Activated B cell treated with CpG ODN at 0.5 μM for 24 hours (primary cell): ENCODE measurements at places on chromosomes 16 and 17.

GRCh38 chr16:87319997-87320491 lies 2.9 kb upstream of the C16orf95 start:
- DNase-seq: no peak

DNA sequence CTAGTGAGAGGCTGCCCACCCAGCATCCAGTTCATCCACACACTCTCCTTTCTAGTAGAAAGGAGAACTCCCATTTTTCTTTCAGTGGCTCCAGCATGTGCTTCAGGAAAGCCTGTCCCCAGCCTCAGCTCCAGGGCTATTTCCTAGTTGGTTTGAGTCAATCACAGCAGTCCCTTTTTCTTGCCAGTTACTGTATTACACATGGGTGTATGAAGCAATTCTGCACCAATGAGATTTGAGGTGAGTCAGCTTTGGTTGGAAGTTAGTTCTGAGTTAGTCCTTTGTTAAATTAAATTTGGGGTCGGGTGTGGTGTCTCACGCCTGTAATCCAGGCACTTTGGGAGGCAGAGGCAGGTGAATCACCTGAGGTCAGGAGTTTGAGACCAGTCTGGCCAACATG lies 24.8 kb downstream of the RAD51D start:
- DNase-seq: no peak

DNA sequence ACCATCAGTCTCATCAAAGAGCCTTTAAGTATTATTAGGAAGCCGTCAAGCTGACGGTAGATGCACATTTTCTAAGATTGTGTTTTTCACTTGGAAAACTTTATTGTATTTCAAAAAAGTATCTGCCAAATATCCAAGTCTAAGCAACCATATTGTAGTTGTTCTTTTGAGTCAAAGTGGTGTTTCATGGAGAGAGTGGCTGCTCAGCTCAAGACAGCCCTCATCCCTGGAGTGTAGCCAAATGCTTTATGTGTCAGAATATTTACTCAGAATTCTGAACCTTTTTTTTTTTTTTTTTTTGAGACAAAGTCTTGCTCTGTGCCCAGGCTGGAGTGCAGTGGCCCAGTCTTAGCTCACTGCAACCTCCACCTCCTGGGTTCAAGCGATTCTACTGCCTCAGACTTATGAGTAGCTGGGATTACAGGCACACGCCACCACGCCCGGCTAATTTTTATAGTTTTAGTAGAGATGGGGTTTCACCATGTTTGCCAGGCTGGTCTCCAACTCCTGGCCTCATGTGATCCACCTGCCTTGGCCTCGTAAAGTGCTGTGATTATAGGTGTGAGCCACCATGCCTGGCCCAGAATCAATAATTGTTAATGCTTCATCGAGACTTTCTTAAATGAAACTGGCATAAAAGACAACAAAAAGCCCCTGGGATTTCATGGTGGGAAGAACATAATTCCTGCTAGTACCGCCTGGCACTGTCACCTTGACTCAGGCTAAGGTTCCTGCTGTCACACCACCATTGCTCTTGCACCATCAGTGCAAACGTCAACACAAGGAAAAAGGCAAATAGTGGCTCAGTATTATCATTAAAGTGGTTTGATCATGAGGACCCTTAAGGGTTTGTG lies 45.5 kb downstream of the PRKCA start:
- no peak for DNase-seq

- DNase-seq: no peak
These were observed 73.8 kb upstream of the HNF1B start for GRCh38 chr17:37818689-37819088.

DNA sequence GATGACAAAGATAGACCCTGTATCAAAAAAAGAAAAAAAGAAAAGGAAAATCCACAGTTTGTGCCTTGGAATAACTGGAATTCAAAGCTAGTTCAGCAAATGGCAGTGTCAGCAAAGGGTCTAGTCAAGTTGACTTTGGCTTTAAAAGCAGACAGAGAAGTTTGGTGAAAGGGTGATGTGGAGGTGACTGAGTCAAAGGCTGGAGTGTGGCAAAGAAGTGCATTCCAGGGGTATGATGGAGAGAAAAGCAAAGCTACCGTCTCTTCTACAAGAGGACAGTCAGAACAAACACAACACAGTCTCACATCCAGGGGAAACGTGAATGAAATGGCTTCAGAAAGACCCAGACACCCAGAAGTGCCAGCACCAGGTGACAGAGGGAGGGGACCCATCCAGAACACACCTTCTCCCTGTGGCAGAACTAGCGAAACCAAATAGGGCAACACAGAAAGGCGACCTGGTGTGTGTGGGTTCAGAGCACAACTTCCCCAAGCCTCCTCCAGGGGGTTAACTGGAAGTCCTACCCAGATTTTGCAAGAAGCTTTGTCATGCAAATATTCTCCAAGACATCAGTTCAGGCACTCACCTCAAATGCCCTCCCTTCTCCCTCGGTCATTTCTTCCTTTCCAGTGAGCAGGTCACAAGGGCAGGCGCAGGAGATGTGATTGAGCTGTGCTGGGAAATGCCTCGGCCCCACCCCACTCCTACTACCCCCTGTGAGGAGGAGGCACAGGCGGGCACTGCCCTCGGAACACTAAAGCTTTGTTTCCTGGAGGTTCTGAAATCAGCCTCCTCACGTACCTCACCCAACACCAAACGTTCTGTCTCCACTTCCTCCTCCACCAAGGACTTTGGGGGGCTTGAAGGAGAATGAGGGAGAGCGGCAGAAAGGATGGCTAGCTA lies 481.9 kb downstream of the SOX9 start:
- no peak for DNase-seq

- DNase-seq: no peak
These were observed 331.0 kb upstream of the CCL2 start for GRCh38 chr17:33924104-33924503.

GRCh38 chr17:54835015-54835414 lies 65.6 kb upstream of the TOM1L1 start:
- DNase-seq: no peak

DNA sequence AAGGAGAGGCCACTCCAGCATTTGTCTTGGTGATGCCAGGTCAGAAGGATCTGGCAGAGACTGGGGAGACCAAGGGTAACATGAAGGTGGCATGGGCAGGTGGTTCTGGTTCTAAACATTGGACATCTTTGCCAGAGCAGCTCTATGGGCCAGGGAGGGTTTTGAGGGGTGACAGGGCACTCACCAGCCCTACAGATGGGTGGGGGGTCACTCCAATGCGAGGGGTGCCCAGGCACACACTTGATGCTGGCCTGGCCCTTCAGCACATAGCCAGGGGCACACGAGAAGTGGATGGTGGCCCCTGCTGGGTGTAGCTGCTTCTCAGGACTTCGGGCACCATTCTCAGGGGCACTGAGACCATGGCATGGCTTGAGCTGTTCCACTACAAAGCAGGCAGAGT lies 5.5 kb upstream of the PHF12 start:
- no peak for DNase-seq

DNA sequence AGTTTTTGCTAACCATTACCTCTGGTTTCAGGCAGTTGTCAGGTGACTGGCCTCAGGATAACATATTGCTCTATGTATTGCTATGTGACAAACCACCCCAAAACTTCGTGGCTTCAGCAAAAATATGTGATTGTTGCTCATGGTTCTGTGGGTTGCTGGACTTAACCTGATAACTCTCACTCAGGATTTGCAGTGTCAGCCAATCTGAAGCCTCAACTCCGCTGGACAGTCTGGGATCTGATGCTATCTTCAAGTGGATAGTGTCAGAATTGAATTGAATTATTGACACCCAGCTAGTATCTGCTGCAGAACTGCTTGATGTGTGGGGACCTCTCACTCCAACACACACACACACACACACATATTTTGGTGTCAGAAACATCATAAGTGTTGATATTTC lies 34.7 kb upstream of the GUCY2D start:
- no peak for DNase-seq

DNA sequence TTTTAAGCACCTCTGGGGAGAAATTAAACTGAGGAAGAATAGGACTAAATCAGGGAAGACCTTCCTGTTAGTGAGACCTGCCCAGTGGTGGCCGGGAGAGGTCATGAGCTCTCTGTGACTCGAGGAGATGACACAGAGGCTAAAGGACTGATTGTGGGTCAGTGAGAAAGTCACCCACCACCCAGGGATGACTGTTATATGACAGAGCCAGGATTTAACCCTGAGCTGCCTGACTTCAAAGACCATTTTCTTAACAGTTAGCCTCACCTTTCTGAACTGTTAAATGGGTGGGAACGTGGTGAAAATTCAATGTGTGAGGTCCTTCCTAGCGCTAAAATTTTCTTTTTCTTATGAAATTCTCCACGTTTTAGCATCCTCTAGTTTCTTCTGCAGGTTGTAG lies 72.5 kb downstream of the WSB1 start:
- no peak for DNase-seq

DNA sequence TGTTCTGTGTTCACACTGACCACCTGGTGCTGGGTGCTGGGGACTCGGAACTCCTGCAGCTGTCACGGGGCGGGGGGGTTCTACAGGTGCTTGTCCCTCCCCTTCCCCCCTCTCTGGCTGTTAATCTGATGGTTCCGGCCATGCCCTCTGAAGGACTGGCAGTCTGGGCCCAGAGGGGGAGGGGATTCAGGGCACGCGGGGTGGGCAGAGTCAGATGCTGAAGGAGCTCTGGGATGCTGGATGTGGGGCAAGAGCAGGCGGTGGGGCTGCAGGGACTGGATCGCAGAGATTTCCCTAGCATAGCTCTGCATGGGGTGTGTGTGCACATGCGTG lies 5.4 kb upstream of the TBX21 start:
- DNase-seq: no peak

GRCh38 chr17:13465678-13466077 lies 136.1 kb downstream of the HS3ST3A1 start:
- no peak for DNase-seq

GRCh38 chr17:73998653-73999645 lies 204.5 kb upstream of the RPL38 start:
- DNase-seq: peak; percentile 30
